ENCODE measurements at places on chromosomes 11 and 22.

- no peak for DNase-seq
Observed at GRCh38 chr11:122755409-122755808, 82.9 kb upstream of the CRTAM start.

DNA sequence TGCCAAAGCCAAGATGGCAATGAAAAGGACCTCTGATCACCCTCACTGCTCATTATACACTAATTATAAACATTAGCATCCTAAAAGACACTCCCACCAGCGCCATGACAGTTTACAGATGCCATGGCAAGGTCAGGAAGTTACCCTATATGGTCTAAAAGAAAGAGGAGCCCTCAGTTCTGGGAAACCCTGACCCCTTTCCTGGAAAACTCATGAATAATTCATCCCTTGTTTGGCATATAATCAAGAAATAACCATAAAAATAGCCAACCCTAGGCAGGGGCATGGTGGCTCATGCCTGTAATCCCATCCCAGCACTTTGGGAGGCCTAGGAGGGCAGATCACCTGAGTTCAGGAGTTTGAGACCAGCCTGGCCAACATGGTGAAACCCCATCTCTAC, 12.7 kb upstream of the CAPN5 start:
- no peak for DNase-seq

DNA sequence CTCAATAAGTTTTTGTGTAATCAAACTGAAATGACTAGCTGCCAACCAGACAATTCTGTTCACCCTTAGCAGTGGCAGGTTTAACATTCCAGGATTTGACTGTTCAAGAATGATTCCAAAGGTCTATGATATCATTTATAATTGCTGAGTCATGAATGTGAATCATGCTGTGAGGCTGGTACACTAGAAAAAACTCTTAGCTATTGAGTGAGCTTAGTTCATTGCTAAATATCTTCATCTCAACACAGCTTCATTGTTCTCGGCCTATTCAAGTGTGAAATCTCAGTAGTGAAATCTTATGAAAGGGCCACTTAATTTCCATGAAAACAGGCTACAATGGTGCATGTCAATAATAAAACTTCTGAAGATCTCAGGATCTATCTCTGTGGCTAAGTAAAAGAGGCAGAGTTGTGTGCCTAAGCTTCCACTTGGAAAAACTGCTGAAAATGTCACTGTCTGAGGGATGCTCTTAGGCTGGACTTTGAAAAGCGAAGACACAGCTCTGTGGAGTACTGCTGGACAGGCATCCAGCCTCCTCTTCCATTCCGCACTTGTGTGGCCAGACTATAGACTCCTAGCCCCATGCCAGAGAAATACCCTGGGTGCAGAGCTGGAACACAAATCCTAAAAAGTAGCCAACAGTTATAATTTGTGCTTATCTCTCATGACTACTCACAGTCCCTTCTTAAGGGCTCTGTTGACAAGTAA, 12.8 kb downstream of the AQP11 start:
- DNase-seq, result no peak

GRCh38 chr11:130234315-130234714, 74.7 kb downstream of the ST14 start:
- no peak for DNase-seq

- no peak for DNase-seq
Observed at GRCh38 chr11:102560555-102561011, 30.0 kb upstream of the MMP7 start.

DNA sequence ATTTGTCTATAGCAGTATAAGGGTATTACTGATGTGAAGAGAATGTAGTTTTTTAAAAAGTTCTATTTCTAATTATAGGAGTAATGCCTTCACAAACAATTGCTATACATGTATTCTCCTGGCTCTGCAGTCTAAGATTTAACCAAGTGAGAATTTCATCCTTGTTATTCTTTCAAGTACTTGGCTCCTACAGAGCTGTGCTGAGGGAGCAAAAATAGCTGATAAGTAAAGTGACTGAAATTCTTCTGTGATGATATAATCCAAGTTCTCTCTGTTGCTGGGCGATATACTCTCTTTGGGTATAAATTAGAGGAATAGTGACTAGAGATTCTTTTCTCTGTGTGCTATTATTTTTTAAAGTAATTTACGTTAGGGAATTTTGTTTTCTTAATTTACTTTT, 68.0 kb downstream of the PGR start:
- no peak for DNase-seq

DNA sequence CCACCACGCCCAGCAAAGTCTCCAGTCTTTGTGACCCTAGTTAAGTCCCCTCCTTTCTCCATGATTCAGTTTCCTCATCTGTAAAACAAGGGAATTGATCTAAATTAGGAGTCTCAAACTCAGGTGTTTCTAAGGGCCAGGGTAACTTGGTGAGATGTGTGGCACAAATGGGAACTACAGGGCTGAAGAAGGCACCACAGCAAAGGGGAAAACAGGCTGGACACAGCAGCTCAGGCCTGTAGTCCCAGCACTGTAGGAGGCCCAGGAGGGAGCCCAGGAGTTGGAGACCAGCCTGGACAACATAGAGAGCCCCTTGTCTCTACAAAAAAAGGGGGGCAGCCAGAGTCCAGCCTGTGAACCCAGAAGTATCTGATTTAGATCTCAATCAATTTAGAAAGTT, 15.6 kb upstream of the PATZ1 start:
- no peak for DNase-seq

- DNase-seq, result no peak
Observed at GRCh38 chr11:104078245-104078644, 41.8 kb downstream of the DDI1 start.

GRCh38 chr11:1925373-1926155, 6.1 kb downstream of the TNNT3 start:
- no peak for DNase-seq

- peak; percentile 63 for DNase-seq
Observed at GRCh38 chr22:41799486-41800347, 762 bp upstream of the CCDC134 start.

DNA sequence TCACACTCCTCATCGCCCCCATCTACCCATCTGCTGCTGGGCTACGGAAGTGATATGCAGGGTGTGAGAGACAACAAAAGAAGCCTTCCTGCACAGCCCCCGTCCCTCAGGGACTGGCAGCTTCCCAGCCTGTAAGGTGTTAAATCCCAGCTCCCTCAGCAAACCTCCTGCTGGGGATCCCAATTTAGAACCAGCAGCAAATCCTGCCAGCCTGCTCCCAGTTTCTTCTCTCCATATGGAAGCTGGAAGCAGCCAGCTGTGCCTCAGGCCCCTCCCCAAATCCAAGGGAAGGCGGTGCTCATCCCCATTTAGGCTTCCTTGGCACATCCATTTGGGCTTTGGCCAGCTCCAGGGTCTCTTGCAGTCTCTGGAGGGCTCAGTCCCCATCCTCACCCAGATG, 47.5 kb downstream of the PAMR1 start:
- no peak for DNase-seq

GRCh38 chr11:75766443-75767227, 1.9 kb upstream of the DGAT2 start:
- no peak for DNase-seq

DNA sequence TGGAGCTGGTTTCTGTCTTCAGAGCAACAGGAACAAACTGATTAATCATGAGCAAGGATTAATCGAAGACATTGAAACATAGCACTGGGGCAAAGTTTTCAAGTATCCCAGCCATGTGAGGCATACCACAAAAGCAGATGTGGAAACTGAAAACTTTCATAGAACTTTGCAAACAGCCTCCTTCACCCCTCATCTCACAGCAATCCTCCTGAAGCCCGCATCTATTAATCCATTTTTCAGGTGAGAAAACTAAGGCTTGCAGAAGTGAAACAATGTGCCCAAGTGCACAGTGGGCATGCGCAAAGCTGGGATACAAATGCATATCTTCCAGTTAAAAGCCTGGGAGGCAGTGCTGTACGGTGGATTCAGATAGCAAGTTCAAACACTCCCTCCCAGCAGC, 58.6 kb upstream of the HMGXB4 start:
- DNase-seq, result no peak

Data from sciatic nerve (tissue), 2 donors.